ENCODE measurements at places on chromosomes 1 and 21.
A peak's percentile ranks its signal among the peaks of the same experiment; 100 is the strongest.

- no peak for DNase-seq
These were observed 64.7 kb downstream of the PRRC2C start for GRCh38 chr1:171550050-171550449.

- no peak for DNase-seq
These were observed 12.8 kb downstream of the TRNAU1AP start for GRCh38 chr1:28565726-28566125.

GRCh38 chr1:3676581-3677470, 24.5 kb downstream of the TP73 start:
- no peak for DNase-seq

- no peak for DNase-seq
These were observed 44.9 kb upstream of the TSPAN2 start for GRCh38 chr1:115134231-115134630.

GRCh38 chr1:27406362-27406680, 13.9 kb downstream of the GPR3 start:
- DNase-seq = no peak

GRCh38 chr1:103220631-103221041, 112.3 kb upstream of the COL11A1 start:
- no peak for DNase-seq

GRCh38 chr1:54220004-54220811, 20.2 kb downstream of the MRPL37 start:
- no peak for DNase-seq

DNA sequence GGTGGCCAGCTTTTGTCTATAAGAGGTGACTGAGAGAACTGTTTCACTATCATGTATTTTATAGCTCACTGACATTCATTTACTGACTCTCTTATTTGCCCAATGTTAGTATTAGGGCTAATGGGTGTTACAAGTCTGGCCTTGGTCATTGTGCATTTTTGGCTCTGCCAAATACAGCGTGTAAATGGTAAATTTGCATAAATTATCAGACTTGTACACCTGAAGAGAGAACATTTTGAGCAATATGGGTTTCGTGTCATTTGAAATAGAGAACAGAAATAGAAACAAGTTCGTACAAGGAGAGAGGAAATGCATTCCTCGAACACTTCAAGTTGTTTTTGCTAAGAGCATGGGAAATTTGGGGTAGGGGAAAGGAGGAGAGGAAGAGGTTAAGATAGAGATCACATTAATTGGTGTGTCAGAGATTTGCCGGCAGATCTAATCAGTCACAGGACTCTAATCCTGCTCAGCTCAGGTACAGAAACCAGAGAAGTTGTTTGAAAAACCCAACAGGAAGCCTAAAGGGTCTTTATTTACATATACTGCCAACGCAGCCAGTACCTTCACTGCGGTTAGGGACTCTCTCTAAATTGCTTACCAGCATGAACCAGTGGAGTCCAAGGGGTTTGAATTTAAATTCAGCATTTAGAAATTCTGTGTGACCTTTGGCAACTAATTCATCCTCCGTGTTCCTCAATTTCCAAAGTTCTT, 261.5 kb downstream of the GPATCH2 start:
- no peak for DNase-seq

GRCh38 chr1:30905916-30906620, 2.5 kb downstream of the SDC3 start:
- DNase-seq = no peak

DNA sequence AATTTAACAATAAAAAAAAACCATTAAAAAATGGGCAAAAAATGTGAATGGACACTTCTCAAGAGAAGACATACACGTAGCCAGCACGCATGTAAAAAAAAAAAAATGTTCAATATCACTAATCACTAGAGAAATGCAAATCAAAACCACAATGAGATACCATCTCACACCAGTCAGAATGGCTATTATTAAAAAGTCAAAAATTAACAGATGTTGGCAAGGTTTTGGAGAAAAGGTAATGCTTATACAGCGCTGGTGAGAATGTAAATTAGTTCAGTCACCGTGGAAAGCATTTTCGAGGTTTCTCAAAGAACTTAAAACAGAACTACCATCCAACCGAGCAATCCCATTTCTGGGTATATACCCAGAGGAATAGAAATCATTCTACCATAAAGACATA, 1091.5 kb upstream of the B3GALT2 start:
- no peak for DNase-seq

DNA sequence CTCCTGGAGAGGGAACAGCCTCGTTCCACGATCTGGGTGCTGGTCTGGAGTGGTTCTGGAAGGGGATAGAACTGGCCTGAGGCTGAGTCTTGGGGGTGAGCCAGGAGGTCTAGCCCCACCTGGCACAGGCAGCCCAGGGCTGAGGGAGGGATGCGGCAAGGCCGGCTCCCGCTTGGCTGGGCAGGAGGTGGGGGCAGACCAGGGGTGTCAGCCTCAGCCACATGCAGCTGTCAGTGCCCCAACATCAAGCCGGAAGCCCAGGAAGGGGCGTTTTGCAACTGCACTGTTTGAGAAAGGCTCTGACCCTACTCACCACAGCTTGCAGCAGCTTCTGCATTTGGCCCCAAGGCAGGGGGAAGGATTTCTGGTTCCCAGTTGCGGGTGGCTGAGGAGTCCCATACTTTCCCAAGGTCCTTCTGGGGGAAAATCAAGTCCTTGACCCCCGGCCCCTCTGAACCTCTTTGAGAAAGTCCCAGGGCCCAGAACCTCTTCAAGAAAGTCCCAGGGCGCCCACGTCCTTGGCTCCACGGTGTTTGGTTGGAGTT, 2.0 kb downstream of the EFHD2 start:
- DNase-seq = peak; percentile 70

DNA sequence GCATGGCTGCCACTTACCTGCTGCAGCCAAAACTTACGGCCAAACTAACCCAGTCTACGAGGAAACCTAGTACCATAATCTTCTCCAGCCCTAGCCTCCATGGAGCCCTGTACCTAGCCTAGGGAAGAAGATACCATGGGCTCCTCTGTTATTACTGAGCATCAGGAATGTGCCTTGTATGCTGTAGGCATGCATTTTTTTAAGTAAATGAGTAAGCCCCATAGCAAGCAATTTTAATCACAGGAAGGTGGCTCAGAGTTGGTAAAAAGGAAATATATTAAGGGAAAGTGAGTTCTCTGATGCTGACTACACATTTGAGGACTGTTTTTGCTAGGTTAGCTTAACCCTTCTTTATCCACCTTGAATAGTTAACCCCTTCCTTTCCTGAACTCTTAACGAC, 21.2 kb downstream of the NFASC start:
- no peak for DNase-seq

DNA sequence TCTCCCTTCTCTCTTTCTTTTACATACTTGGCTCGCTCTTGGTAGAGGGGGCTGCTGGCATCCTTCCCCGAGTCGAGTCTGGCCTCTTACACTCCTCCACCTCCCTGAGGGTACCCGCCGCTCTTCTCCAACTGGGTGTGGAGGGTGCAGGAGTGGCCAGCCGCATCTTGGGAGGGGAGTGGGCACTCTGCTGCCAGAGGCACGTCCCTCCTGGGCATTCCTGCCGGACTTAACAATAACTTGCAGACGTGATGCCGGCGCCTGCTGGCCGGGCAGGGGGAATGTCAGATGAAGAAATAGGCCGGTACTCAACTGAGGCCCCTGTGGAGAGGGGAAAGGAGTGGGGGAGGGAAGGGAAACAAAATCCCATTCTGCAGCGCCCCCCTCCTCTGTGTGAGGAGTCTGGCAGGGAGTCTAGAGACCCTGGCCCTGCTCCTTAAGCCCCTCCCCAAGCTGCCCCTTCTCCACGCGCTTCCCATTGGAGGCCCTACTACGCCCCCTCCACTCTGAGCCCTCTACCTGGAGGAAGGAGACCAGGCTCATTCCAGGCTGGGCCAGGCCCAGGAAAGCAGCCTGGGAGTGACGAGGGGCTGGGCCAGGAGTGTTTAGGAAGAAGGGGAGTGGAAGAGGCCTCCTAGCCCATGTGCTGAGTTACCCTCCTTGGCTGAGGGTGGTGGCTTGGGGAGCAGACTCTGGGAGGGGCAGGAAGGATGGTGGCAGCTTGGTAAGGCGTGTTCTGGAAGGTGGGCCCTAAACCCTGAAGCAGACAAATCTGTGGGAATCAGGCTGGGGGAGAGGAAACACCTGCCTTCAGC, 1.8 kb downstream of the ATP2B4 start:
- peak; percentile 20 for DNase-seq

- DNase-seq = no peak
These were observed 49.2 kb upstream of the ZC3H12A start for GRCh38 chr1:37425221-37425620.

GRCh38 chr1:205284420-205285144, 37.0 kb downstream of the NUAK2 start:
- peak; percentile 92 for DNase-seq

GRCh38 chr1:106908689-106909088, 147.8 kb upstream of the PRMT6 start:
- DNase-seq = no peak

- DNase-seq = no peak
These were observed 1.5 kb downstream of the AJAP1 start for GRCh38 chr1:4655674-4656532.

DNA sequence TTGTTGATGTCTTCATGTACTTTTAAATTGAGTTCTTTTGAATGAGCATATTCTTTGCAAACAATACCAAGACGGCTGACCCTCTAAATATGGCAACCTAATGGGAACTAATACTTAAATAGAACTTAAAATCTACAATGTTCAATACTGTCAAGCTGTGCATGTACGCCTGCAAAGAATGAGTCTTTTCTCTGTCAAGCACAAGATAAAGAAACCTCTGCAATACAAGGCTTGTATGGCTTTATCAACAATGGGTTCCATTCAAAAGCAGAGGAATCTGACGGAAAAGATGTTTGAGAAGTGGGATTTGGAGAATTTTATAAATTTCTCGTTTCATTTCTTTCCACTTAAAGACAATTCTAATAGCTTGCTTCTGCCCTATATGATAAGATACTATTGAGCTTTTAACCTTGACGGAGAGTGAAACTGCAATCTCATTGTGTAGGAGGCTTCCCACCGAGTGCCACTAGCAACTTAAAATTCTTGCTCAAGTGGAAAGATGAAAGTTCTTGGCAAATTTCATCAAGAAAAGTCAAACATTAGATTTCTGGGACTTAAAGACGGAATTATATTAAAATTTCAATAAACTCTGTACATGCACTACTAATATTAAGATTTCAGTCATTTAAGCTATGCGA, 119.8 kb downstream of the RGS21 start:
- DNase-seq = no peak

DNA sequence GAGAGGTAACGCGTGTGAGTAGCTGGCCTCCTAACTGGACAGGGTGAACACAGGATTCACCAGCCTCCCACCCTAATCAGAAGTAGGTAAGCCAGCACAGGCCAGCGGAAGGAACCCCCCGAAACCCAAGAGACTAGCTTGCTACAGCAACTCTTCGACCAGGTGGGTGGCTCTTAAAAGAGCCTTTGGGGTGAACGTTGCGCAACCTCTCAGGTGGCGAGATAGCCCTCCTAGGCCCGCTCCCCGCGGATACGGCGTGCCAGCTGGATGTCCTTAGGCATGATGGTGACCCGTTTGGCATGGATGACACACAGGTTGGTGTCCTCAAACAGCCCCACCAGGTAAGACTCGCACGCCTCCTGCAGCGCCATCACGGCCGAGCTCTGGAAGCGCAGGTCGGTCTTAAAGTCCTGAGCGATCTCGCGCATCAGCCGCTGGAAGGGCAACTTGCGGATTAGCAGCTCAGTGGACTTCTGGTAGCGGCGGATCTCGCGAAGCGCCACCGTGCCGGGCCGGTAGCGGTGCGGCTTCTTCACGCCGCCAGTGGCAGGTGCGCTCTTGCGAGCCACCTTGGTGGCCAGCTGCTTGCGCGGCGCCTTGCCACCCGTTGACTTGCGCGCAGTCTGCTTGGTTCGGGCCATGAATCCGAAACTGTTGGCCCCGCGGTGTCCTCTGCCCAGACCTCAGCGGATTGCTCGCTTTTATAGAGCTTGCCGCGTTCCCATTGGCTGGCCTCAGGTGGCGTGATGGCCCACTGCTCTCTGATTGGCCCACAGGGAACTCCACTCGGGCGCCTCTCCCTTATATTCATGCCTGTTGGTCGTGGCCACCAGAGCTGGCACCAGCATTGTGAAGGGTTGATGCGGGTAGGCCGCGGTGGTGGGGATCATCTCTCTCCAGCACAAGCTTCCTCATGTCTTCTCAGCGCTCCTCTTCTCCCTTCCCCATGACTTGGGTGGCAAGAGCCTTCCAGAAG, 8.3 kb upstream of the TRIM17 start:
- DNase-seq = no peak

DNA sequence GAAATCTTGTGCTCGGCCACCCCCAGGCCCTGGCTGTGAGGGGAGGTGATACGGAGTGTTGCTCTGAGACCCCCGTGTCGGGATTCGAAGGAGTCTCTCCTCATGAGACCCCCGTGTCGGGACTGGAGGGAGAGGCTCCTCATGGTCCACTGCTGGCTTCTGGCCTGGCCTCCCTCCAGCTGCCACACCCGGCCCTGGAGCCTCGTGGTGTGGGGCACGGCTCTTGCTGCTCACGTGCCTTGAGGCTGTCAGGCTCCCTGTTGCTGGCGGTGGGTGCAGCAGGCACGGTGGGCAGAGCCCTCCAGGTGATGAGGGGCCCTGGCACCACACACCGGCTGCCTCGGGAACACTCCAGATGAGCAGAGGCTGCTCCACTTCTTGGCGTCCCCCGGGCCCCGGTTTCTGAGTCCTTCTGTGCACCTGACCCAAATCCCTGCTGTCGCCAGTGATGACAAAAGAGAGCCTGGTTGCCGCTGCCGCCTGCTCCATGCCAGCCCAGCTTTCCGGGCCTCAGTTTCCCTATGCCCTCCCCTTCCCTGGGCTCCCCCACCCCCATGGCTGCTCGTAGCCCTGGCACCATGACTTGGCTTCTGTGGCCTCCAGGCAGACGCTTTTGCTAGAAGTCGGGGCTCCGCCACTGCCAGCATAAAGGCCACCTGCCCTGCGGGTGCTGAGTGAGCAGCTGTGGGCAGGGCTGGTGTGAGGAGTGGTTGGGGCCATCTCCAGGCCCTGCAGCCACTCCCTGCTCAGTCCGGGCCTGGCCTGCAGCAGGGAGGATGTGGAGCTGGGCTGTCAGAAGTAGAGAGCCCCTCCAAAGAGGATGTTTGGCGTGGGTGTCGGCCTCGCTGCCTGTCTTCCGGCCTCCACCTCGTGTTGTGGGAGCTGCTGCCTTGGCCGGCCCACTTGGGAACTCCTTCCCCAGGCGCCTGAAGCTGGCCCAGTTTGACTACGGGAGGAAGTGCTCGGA, 11.8 kb downstream of the TMEM240 start:
- DNase-seq = no peak

DNA sequence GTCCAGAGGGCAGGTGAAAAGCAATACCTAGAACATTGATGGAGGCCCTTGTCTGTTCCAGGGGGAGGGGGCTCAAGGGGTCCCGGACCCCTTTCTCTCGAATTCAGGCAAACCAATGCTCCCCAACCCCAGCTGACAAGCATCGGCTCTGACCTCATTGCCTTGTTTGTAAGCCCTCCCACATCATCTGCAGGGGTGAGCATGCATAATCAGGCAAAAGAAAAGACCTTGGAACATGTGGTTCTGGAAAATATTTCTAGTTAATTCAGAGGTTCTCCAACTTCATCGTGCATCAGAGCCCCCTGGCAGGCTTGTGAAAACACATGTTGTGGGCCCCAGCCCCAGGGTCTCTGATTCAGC, 231.3 kb downstream of the TOMM20 start:
- DNase-seq = no peak
